WTC11 (cell line): ENCODE measurements at places on chromosomes 7 and 10. TPM values are rescaled to one million over a fixed set of nuclear protein-coding genes. Genes with fewer than 3 reads are reported as not detected.

Gene TDRD1
- 0.57 to 0.70 TPM (median 0.69 TPM) in 3 replicates for total RNA-seq

Gene PCGF5
- total RNA-seq = 5.1 to 5.7 TPM (median 5.2 TPM) in 3 replicates

Gene FERD3L
- not detected in 3 replicates for total RNA-seq

Gene PTPRE
- total RNA-seq = 1.7 to 3.1 TPM (median 2.0 TPM) in 3 replicates

Gene SSMEM1
- not detected in 3 replicates for total RNA-seq

Gene SLC18A2
- 5.9 to 7.1 TPM (median 7.1 TPM) in 3 replicates for total RNA-seq

Gene FRMD4A
- total RNA-seq = 17.5 to 35.5 TPM (median 22.9 TPM) in 3 replicates

Gene GRID2IP
- total RNA-seq = 3.0 to 4.8 TPM (median 4.6 TPM) in 3 replicates

Gene TRIM73
- total RNA-seq = 2.0 to 3.0 TPM (median 2.3 TPM) in 3 replicates

Gene WDFY4
- total RNA-seq = 0.13 to 0.25 TPM (median 0.21 TPM) in 3 replicates

Gene CLDN4
- 32.0 to 54.3 TPM (median 52.5 TPM) in 3 replicates for total RNA-seq

Gene TFR2
- 5.7 to 7.1 TPM (median 5.8 TPM) in 3 replicates for total RNA-seq

Gene DNAJC12
- total RNA-seq = 0.94 to 1.8 TPM (median 1.5 TPM) in 3 replicates

Gene ANXA8
- total RNA-seq = 0.18 to 0.20 TPM in 2 of 3 replicates, not detected in the other

DNA sequence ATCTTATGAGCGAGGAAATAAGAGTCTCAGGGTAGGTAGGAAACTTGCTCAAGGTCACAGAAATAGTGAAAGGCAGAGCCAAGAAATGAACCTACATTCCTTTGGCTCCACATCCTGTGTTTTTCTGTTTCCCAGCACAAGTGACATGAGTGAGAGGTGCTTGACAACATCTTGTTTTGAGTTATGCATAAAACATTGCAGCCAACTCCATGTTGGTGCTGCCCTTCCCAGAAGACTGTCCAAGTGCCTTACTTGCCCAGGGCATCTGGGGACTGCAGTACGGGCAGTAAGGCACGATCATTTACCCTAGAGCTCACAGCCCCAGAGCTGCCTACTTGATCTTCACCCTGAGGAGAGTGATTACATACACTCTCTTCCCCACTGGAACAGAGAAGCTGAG lies 148.8 kb downstream of the NOC3L start:
- no peak for DNase-seq
- H3K27me3 ChIP-seq = no peaks in the 10 kb centered on the region
- H3K4me3 ChIP-seq = no peak overlapping the region
- H3K4me1 ChIP-seq = peaks cover 49% of the 10 kb centered on the region

DNA sequence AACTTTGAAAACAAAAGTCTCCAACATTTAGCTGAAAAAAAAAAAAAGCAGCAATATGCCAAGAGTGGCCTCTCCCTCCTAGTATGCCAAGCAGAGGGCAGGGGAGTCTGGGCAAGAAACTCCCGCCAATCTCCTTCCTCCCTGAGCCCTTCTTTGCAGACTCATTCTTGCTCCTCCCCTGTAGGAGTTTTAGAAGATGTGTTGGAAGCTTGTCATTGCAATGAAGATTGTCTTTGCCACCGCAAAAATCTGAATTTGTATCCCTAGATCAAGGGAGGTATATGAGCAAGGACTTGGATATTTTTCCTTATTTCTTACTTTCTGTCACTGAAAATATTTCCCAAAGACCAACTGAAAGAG lies 2.6 kb upstream of the TNS3 start:
- no peak overlapping the region for H3K4me3 ChIP-seq
- no peak for DNase-seq
- H3K36me3 ChIP-seq = peaks cover 3% of the 10 kb centered on the region
- peaks cover 42% of the 10 kb centered on the region for H3K4me1 ChIP-seq

DNA sequence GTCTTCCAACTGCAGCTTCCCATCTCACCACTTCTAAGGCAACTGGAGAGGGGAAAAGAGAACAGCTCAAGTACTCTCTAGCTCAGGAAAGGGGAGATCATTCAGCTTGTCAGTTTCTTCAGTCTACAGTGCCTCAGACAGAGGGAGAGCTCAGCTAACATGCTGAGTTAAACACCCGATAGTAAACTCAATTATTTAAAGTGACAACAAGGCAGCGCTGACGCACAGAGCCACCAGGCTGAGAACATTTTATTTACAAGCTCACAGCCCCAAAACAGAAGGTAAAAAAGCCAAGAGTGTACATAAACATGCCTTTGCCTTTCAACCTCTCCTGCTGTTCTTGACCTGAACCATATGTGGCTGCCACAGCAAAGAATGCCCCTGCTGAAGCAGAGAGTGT lies 10.1 kb upstream of the CUZD1 start:
- no peak overlapping the region for H3K4me3 ChIP-seq
- H3K27ac ChIP-seq = no peak overlapping the region
- no peaks in the 10 kb centered on the region for H3K27me3 ChIP-seq
- DNase-seq = no peak
- H3K36me3 ChIP-seq = peaks cover 27% of the 10 kb centered on the region

DNA sequence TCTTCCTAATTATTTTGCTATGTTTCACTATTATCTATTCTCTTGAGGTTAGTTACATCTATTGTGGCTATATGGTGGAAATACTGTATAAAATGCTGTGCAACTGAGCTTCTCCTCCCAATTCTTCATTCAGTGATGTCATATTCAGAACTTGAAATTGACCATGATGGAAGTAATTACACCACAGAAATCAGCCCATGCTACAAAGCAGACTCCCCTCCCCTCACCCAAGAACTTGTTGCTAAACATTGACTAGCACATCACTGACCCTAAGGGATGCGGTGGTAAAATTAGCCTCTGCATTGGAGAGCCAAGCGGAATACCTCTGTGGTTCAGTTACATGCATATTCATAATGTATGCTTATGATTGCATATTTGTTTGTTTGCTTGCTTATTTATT lies 8.8 kb downstream of the CALD1 start:
- H3K36me3 ChIP-seq = peaks cover 12% of the 10 kb centered on the region
- H3K27me3 ChIP-seq = no peaks in the 10 kb centered on the region
- H3K27ac ChIP-seq = no peak overlapping the region
- no peak overlapping the region for H3K4me3 ChIP-seq
- peaks cover 40% of the 10 kb centered on the region for H3K4me1 ChIP-seq
- DNase-seq = no peak

DNA sequence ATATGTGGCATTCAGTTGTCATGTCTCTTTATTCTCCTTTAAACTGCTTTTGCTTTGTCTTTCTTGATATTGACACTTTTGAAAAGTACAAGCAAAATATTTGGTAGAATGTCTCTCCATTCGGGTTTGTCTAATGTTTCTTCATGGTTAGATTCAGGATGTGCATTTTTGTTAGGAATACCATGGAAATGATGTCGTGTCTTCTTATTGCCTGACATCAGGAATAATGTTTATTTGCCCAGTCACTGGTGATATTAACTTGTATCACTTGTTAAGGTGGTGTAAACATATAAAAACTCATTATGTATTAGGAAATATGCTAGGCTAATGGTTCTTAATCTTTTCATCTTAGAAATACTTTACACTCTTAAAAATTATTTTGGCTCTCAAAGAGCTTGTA lies 43.4 kb downstream of the CDK1 start:
- no peaks in the 10 kb centered on the region for H3K27me3 ChIP-seq
- peaks cover 13% of the 10 kb centered on the region for H3K4me1 ChIP-seq
- H3K4me3 ChIP-seq = no peak overlapping the region
- no peaks in the 10 kb centered on the region for H3K36me3 ChIP-seq
- no peak overlapping the region for H3K27ac ChIP-seq

DNA sequence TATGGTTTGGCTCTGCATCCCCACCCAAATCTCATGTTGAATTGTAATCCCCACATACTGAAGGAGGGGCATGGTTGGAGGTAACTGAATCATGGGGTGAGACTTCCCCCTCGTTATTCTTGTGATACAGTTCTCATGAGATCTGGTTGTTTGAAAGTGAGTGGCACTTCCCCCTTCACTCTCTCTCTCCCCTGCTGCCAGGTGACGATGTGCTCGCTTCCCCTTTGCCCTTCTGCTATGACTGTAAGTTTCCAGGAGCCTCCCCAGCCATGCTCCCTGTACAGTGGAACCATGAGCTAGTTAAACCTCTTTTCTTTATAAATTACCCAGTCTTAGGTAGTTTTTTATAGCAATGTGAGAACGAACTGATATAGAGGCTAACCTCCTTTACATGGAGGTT lies 16.6 kb downstream of the PLPP4 start:
- no peaks in the 10 kb centered on the region for H3K36me3 ChIP-seq
- no peak for DNase-seq
- no peak overlapping the region for H3K27ac ChIP-seq

GRCh38 chr7:29479301-29480200 lies 84.1 kb upstream of the PRR15 start:
- no peaks in the 10 kb centered on the region for H3K36me3 ChIP-seq
- no peak for DNase-seq
- no peak overlapping the region for H3K27ac ChIP-seq
- H3K27me3 ChIP-seq = no peaks in the 10 kb centered on the region

DNA sequence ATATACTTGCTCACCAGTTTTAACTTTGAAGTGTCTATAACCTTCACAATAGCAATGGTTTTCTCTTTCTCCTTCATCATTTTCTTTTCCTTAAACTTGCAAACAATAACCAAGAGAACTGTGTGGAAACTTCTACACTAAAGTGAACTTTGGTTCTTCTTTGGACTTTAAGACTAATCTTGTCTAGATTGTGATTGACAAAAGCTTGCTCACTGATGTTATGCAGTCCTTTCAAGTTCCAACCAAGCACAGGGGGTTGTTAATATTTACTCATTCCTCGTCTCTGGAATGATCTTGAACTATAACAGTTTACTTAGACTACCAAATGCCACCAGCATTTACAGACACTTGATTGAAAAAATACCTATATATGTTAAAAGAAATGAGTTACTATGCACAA lies 62.4 kb downstream of the TFEC start:
- H3K27me3 ChIP-seq = no peaks in the 10 kb centered on the region
- H3K4me3 ChIP-seq = no peak overlapping the region
- no peak for DNase-seq
- peaks cover 17% of the 10 kb centered on the region for H3K4me1 ChIP-seq
- no peaks in the 10 kb centered on the region for H3K36me3 ChIP-seq

DNA sequence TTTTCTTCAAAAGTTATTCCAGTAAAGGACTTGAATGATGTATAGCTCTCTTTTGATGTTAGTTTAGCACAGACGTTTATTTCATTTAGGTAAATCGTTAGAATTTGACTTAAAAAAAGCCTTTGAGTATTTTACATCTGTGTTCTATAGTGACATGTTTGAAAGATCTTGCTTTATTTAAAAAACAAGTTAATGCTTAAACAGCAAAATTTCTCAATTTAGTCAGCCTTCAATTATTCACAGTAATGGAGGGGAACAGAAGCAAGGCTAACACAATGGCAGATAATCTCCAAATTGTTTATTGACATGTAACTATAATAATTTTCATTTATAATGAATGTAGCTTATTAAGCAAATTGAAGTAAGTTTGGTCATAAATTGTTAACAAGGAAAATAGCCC lies 63.5 kb downstream of the MKLN1 start:
- no peak overlapping the region for H3K27ac ChIP-seq
- H3K27me3 ChIP-seq = no peaks in the 10 kb centered on the region
- no peak for DNase-seq
- H3K36me3 ChIP-seq = no peaks in the 10 kb centered on the region
- peaks cover 11% of the 10 kb centered on the region for H3K4me1 ChIP-seq

DNA sequence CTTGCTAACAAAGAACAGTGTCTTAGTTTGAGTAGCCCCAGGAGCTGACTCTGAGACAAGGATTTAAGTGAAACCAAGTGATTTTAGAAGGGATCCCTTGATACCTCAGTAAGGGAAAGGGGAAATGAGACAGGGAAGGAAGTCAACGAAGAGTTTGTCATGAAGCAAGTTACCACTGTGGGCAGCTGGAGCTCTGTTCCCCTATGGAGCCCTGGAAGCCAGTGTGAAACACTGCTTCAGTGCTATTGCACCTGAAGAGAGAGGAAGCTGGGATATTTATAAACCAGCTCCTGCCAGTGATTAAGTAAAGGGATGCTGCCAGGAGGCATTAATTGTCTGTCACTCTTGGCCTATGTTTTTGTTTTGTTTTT lies 58.9 kb upstream of the WAPL start:
- H3K4me1 ChIP-seq = peaks cover 3% of the 10 kb centered on the region; the same call in 1 of the 2 replicates
- no peak for DNase-seq
- no peak overlapping the region for H3K4me3 ChIP-seq
- no peaks in the 10 kb centered on the region for H3K36me3 ChIP-seq

DNA sequence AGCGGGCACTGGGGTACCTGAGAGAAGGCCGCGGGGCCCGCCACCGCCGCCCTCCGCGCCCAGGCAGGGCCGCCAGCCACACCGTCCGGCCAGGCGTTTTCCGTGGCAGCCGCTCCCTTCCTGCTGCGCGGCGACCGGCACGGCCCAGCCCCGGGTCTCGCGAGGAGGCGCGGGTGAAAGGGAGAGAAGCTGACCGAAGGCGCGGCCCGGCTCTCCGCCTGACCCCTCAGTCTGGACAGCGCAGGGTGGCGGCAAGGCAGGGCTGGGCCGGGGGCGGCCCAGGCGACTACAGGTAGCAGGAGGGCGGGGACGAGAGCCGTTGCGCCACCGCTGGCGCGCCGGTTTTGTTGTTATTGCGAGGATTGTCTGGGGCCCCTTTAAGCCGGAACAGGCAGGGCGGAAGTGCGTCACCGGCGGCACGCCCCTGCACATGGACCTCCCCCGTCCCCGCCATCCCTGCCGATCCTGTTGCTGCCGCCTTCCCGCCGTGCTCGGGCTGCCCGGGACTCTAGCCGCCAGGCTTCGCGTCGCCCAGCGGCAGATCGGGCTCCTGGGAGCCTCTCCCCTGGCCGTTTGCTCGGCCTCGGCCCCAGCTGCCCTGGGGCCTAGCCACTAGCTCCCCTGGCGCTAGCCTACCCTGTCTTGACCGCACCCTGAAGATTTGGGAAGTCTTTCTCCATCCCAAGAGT lies at the start of gene HERPUD2:
Gene HERPUD2, minus strand, starts transcription at position 352 of the 689 bp plus-strand sequence. CDS start 805 bp downstream, outside the sequence.
- DNase-seq = peak; percentile 94
- H3K27ac ChIP-seq = peak within 1 kb of the TSS; percentile 93
- H3K4me1 ChIP-seq = peaks cover 44% of the 10 kb centered on the region
- H3K27me3 ChIP-seq = peaks cover 10% of the 10 kb centered on the region
- H3K4me3 ChIP-seq = peak within 1 kb of the TSS; percentile 92

DNA sequence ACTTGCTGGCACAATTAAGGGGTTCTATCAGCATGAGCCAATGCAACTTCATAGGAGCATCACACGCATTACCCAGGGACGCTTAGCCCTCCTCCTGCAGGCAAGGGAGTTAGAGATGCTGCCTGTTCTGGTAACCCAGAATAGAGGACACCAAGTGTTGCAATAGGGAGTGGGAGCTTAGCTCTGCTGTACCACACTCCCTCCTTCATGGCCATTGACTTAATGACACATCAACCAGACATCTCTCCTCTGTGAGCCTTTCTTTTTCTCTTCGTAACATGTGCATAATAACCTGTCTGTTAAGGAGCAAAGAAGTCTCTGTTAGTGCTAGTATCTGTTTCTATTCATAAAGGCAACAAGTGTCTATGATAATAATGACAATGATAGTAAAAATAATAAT lies 282.4 kb downstream of the SORCS3 start:
- H3K4me3 ChIP-seq = no peak overlapping the region
- no peaks in the 10 kb centered on the region for H3K36me3 ChIP-seq
- peaks cover 17% of the 10 kb centered on the region for H3K4me1 ChIP-seq
- H3K27ac ChIP-seq = no peak overlapping the region
- DNase-seq = no peak

- DNase-seq = no peak
- peaks cover 17% of the 10 kb centered on the region for H3K4me1 ChIP-seq
- H3K27me3 ChIP-seq = no peaks in the 10 kb centered on the region
These were observed 52.5 kb downstream of the DGKB start for GRCh38 chr7:14850039-14850438.

GRCh38 chr10:30980951-30981616 lies 50.6 kb downstream of the ZNF438 start:
- no peak overlapping the region for H3K27ac ChIP-seq

GRCh38 chr10:7184660-7185366 lies 226.0 kb downstream of the SFMBT2 start:
- no peak for DNase-seq
- 0 out of 2 replicates have a peak, but pooled peaks cover 4% of the 10 kb centered on the region for H3K4me1 ChIP-seq
- no peak overlapping the region for H3K4me3 ChIP-seq
- H3K27ac ChIP-seq = 0 out of 2 replicates have a peak overlapping the region, but pooled peaks have one; percentile 43
- H3K27me3 ChIP-seq = no peaks in the 10 kb centered on the region
